ENCODE measurements at places on chromosomes 5 and 9. TPM values are rescaled to one million over a fixed set of nuclear protein-coding genes. Genes with fewer than 3 reads are reported as not detected.

DNA sequence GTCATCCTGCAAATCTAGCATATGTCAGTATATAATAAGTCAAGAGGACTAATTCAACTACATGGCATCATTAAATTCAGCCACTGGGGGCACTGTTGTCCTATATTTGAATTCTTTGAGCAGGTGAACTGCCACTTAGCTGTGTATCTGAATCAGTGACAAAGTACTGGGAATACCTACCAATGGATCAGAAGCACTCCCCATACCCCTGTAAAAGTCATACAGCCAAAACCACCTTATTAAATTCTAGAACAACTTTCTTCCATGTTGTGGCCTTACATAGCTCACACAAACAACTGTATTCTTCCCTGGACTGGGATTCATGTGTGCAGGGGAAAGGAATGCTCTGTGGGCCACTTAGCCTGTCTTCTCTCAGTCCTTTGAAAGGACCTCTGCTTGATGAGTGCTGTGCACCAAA is 57.4 kb upstream of the PLPP6 start:
- no peaks in the 10 kb centered on the region for H3K27me3 ChIP-seq
- H3K27ac ChIP-seq: no peak overlapping the region
- H3K4me3 ChIP-seq: no peak overlapping the region
- no peaks in the 10 kb centered on the region for H3K36me3 ChIP-seq

GRCh38 chr9:14148501-14149103 is 165.3 kb downstream of the NFIB start:
- no peaks in the 10 kb centered on the region for H3K27me3 ChIP-seq
- H3K27ac ChIP-seq: no peak overlapping the region
- DNase-seq: no peak
- H3K36me3 ChIP-seq: no peaks in the 10 kb centered on the region

DNA sequence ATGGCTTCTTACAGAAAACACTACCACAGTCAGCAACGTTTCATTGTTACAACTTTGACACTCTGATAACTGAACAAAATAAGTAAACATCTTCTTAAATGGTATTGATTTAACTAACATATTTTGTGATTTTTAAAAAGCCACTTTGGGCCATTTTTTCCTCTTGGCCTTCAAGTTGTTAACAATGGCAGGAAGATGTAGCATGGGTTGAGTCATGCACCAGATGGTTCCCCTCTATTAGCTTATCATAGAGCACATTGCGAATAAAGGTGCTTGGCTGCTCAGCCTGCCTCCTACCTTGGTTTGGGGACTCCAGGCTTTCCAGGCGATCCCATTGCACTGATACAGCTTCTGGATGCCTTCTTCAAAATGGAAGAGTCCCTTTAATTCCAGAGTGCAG is 24.1 kb upstream of the CER1 start:
- no peak overlapping the region for H3K27ac ChIP-seq
- H3K4me3 ChIP-seq: no peak overlapping the region
- no peak for DNase-seq
- H3K36me3 ChIP-seq: no peaks in the 10 kb centered on the region
- H3K4me1 ChIP-seq: no peaks in the 10 kb centered on the region

- no peaks in the 10 kb centered on the region for H3K36me3 ChIP-seq
- H3K4me3 ChIP-seq: no peak overlapping the region
- no peaks in the 10 kb centered on the region for H3K4me1 ChIP-seq
- no peak overlapping the region for H3K27ac ChIP-seq
- no peaks in the 10 kb centered on the region for H3K27me3 ChIP-seq
- no peak for DNase-seq
These were observed 271.0 kb downstream of the PRR16 start for GRCh38 chr5:120735076-120735475.

DNA sequence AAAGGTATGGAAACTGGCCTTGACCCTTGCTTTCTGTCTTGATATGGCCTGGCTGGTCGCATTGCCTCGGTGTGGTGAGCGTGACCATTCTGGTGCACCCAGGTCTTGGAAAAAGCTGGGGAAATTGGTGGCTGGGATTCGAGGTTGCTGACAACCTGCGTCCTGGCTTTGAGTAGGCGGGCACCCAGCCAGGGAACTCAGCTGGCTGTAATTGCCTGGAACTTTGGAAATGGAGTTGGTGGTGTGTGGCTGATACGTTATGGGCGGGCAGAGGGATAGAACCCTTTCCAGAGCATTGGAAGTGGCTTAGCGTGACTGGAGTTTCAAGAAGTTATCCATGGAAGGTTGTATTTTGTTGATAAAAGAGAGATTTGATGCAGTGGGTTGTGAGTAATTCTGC is 35.2 kb downstream of the KCNMB1 start:
- no peaks in the 10 kb centered on the region for H3K27me3 ChIP-seq
- DNase-seq: no peak

OTP gene
- total RNA-seq: not detected

All from esophagus muscularis mucosa (tissue), 4 donors.